ENCODE measurements at places on chromosomes 7 and 10. TPM values are rescaled to one million over a fixed set of nuclear protein-coding genes. Genes with fewer than 3 reads are reported as not detected.

GRCh38 chr10:6465437-6465836, 114.6 kb downstream of the PRKCQ start:
- no peak for DNase-seq

DNA sequence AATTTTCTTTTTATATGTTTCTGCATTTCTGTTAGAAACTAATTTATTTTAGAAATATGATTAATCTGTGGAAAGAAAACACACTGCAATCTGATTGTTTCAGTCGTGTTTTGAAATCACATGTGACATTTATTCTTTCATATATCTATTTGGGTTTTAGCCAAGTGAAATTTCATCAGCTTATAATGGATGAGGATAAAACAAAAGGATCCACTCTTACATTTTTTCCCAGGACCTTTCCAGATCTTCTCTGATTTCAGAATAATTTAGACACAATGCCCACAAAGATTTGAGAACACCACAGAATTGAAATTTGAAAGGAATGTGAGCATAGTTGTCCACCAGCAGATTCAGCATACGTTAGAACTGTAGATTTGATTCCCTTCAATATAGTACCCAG, 29.1 kb downstream of the CBLL1 start:
- no peak for DNase-seq

The OR6V1 gene
- total RNA-seq: not detected

The ANKRD30A gene
- total RNA-seq: not detected

- DNase-seq: peak; percentile 82
Observed at GRCh38 chr7:128135515-128136214, 104.4 kb upstream of the LRRC4 start.

The HOXA13 gene
- 0.86 TPM for total RNA-seq
